ENCODE measurements at places on chromosomes 2 and 18.

DNA sequence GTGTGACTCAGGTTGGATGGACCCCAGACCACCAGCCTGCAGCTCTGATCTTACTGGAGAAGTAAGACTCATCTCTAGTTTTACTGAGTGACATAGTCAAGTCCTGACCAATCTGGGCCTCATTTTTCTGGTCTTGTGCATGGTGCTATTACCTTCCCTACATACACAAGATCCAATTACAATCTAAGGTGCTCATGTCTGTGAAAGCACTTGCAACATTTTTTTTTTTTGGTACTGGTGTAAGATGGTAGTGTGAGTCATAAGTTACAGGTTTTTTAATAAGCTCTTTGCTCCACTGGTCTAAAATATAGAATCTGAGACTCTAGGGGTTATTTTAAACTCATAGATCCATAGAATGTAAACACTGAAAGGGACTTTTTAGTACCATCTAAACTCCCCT lies 117.3 kb upstream of the EFEMP1 start:
- DNase-seq = no peak

GRCh38 chr2:157325786-157326185 lies at the start of gene ERMN:
Gene ERMN (minus strand): TSS chr2:157325824. CDS start chr2:157325642, 182 bp downstream.
- DNase-seq = peak; percentile 8

- no peak for DNase-seq
These were observed 471.8 kb downstream of the IRS1 start for GRCh38 chr2:226327830-226328229.

- no peak for DNase-seq
These were observed 7.4 kb upstream of the POLI start for GRCh38 chr18:54261894-54262293.

DNA sequence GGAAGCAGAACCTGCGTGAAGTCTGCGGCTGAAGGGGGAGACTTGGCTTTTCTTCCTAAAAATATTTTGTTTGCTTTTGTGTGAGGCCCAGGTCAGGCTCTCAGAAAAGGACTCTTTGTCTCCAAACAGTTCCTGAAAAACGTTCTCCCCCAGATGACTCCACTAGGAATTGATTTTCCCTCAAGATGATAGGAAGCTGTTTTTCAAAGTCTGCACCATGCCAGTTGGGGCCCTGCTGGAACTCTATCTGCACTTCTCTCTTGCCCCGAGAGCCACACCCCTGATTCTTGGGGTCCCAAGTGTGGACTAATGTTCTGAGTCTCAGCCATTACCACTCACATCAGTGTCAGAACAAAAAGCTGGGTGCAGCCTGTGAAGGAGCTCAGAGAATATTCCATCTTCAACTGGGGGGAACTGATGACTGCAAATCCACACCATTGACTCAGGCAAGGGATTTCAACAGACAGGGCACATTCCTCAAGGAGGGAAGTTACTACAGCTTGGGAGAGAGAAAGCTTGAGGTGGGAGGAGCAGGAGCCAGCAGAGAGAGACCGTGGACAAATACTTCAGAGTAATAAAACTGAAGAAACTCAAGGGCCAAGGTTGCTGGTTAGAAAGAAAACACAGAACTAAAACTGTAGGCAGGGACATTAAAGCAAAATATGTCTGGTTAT lies 768.3 kb downstream of the RNF144A start:
- no peak for DNase-seq

- DNase-seq = no peak
These were observed 7.7 kb upstream of the SERPINB8 start for GRCh38 chr18:63962137-63962536.
